ENCODE measurements at places on chromosomes 13 and 19.
A peak's percentile ranks its signal among the peaks of the same experiment; 100 is the strongest.

GRCh38 chr13:45700971-45701900 lies 884 bp upstream of the CBY2 start:
- no peak for DNase-seq

- no peak for DNase-seq
Observed at GRCh38 chr13:25836574-25837336, 215.1 kb downstream of the SHISA2 start.

DNA sequence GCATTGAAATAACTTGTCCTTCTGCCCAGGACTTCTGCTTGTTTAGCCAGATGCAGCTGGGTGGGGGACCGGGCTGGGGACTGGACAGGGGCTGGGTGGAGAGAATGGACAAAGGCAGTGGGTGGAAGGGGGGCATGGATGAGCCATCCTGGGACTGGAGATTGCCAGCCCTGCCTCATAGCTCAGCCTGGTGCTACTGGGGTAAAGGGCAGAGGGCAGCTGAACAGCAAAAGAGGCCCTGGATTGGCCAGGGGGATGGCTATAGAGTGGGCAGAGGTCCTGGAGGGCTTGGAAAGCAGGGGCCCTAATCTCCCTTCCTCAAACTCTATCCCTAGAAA lies 17.7 kb upstream of the PLAUR start:
- DNase-seq: no peak

- DNase-seq: no peak
Observed at GRCh38 chr13:43686557-43686956, 100.2 kb downstream of the ENOX1 start.

DNA sequence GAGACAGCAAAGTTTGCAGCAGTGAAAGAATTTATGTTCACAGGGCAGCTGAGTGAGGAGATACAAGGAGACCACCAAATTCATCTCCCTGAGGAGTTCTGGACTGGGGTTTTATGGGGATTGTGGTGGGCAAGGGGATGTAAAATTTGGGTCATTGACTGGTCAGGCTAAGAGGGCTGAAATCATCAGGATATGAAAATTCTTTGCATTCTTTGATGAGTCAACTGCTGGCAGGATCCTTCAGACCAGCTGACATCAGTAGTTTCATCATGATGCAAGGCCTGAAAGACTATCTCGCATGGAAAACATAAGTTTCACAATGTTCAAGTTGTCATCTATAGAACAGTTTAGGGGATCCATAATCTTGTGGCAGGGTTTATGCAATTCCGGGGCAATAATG lies 869.5 kb upstream of the PCDH9 start:
- no peak for DNase-seq

- DNase-seq: no peak
Observed at GRCh38 chr13:29281932-29282495, 313.5 kb downstream of the SLC7A1 start.

DNA sequence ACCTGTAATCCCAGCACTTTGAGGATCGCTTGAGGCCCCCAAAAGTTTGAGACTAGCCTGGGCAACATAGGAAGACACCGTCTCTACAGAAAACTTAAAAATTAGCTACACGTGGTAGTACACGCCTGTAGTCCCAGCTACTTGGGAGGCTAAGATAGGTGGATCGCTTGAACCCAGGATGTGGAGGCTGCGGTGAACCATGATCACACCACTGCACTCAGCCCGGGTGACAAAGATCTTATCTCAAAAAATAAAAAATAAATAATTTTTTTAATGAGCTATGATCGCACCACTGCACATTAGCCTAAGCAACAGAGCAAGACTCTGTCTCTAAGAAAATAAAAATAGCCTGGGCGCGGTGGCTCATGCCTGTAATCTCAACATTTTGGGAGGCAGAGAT lies 6.6 kb downstream of the RCBTB2 start:
- DNase-seq: no peak

DNA sequence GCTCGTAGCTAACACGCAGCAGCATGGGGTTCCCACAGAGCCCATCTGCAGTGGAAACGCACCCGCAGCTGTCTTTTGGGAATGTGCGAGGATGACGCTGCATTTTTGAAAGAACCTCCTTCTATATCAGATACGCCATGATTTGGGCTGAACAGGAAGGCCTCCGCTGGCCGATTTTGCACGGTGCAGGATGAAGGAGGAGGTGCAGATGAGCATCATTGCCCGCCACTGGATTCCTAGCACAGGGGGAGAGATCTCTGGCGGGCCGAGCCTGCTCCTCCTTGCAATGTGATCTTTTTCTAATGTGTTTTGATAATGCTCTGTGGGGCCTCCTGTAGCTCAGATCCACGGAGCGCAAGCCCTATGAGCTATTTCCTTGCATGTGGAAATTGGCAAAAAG lies 55.5 kb downstream of the EFNB2 start:
- no peak for DNase-seq

- DNase-seq: no peak
Observed at GRCh38 chr13:43316946-43317353, 293.6 kb downstream of the DNAJC15 start.

- no peak for DNase-seq
Observed at GRCh38 chr13:42396901-42397655, 125.1 kb downstream of the AKAP11 start.

- peak; percentile 54 for DNase-seq
Observed at GRCh38 chr19:15452111-15453047, 2.6 kb upstream of the WIZ start.
